Peyer's patch (tissue), 4 donors: ENCODE measurements at places on chromosomes 6 and 20. TPM values are rescaled to one million over a fixed set of nuclear protein-coding genes. Genes with fewer than 3 reads are reported as not detected.

Gene SMOC2
- 14.4 TPM for total RNA-seq

DNA sequence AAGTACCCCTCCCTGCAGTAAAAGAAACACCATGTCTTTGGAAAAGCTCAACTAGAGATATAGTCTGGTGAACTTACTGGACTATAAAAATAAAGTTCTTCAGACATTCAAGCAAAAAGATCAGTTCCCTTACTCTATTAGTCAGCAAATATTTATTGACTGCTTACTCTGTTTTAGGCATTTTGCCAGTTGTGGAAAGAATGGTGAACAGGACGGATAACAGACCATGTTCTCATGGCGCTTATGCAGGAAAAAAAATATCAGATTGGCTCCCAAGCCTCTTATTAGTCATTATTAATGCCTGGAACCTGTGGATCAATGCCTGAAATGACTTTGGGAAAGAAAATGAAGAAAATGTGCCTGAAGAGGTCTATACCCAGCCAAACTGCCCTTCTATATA is 282.2 kb upstream of the EPHA7 start:
- no peak for DNase-seq

GRCh38 chr6:160926281-160927276 is 65.0 kb upstream of the MAP3K4 start:
- no peak for DNase-seq

DNA sequence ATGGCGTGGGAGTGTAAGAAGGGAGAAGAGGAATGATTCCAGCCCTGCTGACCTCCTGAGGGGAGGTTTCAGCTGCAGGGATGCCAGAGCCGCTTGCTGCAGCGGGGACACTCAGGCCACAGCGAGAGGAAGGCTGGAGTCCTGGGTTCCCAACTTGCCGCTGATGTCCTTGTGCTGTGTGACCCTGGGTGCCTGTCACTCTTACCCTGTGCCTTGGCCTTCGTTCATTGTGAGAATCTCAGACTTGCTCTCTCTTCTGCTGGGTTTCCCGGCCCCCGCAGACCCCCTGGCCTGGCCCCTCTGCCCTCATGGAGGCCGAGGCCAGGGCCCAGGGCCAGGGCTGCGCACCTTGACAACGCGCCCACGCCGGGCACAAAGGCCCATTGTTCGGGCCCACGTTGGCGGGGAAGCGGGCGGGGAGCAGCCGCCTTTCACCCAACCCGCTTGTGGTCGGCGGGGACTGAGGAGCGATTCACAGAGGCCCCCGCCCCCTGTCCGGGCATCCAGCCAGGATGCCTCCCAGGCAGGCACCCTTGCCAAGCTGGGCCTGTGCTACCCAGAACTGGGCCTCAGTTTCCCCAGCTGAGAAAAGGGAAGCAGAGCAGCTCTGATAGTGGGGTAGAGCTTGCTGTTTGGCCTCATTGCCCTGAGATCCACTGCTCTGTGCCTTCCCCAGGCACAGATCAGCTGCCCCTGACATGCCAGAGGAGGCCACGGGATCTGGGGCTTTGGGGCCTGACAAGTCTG is 52.4 kb downstream of the CEBPB start:
- peak; percentile 60 for DNase-seq

- DNase-seq, result no peak
Measured at GRCh38 chr20:9581509-9581908, 67.1 kb downstream of the LAMP5 start.
